ENCODE measurements at places on chromosomes 7 and 10.

DNA sequence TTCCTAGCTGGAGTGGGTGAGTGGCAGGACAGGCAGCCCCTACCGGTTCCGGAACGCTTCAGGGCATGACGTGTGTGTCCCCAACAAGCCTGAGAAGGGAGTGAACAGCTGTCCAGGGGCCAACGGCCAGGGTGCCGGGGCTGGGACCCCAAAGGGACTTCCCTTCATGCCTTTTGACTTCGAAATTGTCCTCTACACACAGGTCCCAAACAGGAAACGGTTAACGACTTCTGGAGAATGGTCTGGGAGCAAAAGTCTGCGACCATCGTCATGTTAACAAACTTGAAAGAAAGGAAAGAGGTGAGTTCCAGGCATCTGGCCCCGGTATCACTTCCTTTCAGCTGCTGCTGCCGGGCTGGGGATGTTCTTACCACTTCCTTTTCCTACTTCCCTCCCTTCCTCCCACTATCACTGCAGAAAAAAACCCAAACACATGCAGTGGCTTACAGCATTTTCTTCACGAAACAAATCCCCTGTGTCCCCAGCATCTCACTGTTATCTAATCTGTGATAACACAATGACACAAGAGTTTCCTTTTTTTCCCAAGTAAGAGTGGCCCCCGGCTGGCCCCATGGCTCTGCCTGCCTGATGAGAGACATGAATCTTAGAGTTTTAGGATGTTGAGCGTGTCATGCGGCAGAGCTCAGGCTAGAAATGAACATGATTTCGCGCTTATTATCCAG, 63.2 kb downstream of the MKI67 start:
- no peak for DNase-seq

DNA sequence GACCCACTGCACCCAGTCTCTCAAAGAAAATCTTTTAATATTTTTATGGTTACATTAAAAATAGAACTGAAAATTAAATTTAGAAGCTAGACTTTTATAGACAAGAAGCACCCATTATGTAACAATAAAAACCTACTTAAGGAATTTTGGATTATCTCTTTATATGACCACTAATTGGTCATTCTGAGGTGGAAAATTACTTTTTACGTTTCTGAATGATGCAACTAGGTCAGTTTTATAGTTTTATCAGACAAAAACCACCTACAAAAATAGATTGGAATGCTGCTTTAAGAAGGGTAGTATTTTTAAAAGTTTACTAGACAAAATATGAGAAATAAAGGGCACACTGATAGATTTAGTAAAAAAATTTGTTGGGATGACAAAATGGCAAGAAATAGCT, 16.5 kb downstream of the SYPL1 start:
- DNase-seq, result no peak

DNA sequence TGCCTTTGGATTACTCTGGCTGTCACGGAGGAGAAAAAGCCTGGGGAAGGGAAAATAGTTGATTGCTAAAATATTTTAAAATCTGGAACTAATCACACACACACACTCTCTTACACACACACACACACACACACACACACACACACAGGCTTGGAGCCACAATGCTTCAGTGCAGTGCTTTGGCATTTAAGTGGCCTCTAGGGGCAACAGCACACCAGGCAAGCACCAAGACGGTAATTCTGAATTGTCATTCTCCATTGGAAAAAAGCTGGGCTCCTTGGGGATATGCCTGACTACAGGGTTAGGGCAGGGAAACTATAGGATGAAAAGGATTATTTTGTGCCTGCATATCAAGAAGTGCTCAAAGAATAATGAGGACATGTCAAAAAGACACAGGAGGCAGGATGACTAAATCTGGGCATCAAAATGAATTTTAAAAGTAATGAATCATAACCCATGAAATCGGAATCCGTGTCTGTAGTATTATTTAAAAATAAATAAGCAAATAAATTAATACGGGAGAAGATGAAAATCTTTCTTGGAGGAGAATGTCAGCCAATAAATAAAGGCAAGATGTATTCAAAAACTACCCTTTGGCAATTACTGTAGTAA, 30.4 kb upstream of the DDC start:
- DNase-seq, result no peak

GRCh38 chr7:28070297-28071055, 110.1 kb downstream of the JAZF1 start:
- DNase-seq, result no peak

DNA sequence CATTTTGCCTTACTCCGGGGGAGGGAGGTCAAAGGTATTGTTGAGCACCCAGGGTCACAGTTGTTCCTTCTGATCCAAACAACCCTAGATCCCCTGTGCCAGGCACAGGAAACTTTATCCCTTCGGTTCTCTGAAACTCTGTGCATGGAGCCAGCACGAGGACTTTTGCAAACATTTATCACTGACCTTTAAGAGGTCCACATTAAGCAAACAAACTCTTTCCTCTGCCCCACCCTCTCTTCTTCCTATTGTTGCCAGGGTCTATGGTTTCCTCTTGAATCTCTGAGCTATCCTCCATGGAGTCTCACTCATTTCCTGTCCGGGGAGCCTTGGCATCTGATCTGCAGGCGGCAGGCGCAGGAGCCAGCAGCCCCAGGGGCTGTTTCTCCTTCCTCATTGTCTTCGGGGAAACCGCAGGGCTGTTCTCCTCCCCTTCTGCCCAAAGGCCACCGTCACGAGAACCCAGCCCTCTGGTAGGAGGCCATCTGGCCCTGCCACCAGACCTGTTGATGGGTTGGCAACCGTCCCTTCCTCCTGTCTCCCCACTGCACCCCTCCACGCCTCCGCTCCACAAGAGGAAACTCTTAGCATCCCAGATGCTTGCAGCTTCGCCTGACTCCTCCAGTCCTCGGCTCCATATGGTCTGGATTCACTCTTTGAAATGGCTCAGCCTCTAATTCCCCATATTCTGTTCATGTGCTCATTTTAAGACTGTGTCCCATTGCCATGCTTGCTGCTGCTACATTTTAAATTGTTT, 327.3 kb upstream of the NRP1 start:
- DNase-seq, result peak; percentile 87

DNA sequence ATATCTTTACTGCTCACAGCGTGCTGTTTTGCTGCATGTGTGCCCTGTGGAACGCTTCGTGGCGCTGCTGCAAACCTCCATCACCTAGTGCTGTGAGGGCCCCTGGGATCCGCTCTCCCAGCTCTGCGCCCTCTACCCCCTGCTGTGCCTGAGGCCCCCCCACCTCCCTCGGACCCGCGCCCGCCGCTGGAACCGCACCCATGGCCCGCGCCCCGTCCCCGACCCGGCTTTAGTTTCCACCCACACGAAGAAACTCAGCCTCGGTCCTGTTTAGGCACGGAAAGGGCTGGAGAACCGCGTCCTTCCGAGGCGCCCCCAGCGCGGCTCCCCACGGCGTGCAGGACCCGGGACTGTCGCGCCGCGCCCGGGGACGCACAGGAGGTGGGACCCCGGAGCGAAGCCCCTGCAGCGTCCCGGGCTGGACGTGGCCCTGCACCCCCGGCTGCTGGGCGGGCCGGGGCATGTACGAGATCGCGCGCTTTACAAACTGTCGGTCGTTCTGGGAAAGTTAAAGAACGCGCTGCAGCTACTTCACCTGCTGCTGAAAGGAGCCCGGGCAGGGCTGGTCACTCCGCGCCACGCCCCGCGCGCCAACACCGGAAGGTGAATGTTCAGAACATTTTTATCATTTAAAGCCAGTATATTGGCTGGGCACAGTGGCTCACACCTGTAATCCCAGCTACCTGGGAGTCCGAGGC, 54.3 kb downstream of the BMS1 start:
- no peak for DNase-seq

GRCh38 chr7:68364886-68365625, 1233.2 kb upstream of the AUTS2 start:
- DNase-seq, result no peak

GRCh38 chr7:73438547-73439409, 5.2 kb downstream of the FZD9 start:
- DNase-seq, result no peak

DNA sequence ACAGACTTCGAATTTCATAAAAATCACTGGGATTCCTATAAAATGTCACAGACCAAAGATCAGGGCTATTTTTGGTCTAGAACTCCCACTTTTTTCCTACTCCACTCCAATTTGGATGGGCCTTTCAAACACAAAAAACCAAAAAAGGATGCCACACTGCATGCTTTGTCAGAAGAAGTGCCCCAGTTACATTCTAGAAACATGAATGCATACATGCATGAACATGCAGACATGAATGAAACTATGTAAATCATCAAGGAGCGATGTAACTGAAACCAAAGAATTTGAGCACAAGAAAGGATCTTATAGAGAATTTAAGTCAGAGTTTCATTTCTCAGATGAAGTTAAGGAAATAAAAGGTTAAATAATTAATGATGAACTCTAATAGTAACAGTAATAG, 31.8 kb upstream of the FAM133B start:
- no peak for DNase-seq

GRCh38 chr10:116691635-116692034, 50.7 kb downstream of the HSPA12A start:
- DNase-seq, result no peak

DNA sequence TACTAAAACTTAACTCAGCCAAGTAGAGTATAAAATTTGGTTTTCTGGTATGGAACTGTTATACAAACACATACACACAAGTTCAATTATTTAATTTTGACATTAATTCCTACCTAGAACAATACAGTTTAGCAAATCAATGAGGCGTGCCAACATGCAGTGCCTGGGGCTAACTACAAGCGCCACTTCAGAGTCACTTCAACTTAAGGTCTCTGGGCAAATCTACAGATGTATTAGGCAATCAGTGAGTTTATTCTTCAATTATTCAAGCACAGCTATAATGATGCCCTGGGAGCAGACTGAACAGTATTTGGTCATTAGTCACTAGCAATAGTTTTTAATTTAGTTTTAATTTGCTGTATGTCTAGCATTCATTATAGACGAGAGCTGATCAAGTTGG, 51.6 kb downstream of the HIBADH start:
- no peak for DNase-seq

DNA sequence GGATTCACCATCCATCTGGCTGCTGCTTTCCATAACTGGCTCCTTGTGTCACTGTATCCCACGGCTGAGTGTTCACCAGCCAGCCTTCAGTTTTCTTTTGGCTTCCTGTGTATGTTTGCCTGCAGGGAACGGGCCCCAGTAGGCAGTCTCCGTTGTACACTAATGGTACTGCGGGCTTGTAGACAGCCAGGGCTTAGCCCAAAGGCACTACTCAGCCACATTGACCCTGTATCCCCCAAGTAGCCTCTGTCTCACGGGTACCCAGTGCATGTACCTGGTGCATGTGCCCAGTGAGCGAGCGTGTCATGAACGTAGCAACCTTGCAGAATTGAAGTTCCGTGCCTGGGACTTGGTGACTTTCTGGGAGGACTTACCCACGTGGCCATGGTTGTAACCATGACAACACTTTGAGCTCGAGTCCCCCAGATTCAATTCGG, 6.1 kb downstream of the PFKFB3 start:
- no peak for DNase-seq

DNA sequence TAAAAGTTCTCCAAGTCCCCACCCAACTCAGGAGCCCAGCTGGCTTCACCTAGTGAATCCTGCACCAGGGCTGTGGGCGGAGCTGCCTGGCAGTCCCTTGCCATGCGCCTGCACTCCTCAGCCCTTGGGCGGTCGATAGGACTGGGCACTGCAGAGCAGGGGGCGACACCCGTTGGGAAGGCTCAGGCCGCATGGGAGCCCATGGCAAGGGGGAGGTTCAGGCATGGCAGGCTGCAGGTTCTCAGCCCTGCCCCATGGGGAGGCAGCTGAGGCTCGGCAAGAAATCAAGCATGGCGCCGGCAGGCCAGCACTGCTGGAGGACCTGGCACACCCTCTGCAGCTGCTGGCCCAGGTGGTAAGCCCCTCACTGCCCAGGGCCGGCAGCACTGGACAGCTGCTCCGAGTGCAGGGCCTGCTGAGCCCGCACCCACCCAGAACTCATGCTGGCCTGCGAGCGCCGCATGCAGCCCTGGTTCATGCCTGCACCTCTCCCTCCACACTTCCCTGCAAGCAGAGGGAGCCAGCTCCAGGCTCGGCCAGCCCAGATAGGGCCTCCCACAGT, 149.9 kb downstream of the ANKRD30A start:
- DNase-seq, result no peak

DNA sequence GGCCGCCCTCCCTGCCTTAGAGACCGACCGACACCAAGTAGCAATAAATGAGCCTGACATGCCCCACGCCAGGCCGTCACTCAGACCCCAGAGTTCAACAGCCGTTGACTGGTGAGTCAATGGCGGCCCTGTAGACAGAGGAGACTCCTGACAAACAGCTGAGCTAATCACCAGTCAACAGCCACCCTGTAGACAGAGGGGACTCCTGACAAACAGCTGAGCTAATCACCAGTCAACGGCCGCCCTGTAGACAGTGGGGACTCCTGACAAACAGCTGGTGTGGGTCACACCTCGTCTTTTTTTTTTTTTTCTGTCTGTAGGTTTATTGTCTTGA, 16.9 kb upstream of the KNDC1 start:
- DNase-seq, result no peak

DNA sequence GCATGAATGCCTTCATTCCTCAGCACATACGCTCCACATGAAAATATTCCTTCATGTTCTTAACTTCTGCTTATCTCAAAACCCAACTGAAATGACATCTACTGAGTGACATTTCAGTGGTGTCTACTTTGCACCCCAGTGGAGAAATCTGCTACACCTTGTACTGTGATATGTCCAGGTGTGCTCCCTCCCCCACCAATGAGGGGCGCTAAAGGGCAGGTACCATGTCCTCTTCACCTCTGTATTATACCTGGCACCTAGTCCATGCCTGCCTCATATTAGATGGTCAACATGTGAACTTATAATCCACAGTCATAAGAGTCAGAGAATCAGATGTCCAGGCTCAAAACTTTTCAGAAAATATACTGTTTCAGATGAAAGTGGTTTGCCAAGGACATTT, 2.1 kb downstream of the PAXIP1 start:
- DNase-seq, result no peak

DNA sequence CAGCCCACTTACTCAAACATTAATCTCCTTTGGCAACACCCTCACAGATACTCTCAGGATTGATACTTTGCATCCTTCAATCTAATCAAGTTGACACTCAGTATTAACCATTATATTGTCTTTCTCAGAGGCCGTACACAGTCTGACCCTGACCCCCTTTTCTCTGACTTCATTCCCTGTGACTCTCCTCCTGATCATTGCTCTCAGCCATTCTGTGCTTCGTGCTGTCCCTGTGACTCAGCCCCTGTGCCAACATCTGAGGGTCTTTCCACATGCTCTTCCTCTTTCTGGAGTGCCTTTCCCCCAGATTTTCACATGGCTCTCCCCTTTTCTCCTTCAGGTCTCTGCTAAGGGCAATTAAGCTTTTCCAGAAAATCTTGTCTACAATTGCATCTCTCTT, 289.0 kb upstream of the PHYHIPL start:
- DNase-seq, result no peak

Data from suprapubic skin (tissue), 4 donors.